ENCODE measurements at places on chromosomes 5 and 9.
A peak's percentile ranks its signal among the peaks of the same experiment; 100 is the strongest.

DNA sequence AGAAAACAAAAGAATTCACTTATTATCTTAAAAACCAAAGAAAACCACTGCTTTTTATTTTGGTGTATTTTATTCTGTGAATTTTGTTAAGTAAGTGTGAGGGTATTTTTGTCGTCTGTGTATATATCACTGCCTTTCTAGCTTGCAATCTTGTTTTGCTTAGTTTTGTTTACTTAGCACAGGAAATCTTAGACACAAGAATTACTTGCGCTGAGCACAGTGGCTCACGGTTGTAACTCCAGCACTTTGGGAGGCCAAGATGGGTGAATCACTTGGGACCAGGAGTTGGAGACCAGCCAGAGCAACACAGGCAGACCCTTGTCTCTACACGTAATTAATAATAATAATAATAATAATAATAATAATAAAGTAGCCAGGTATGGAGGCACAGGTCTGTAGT, 230.3 kb downstream of the PAPPA start:
- peak; percentile 34 for DNase-seq

GRCh38 chr5:162174358-162174974, 106.9 kb downstream of the GABRG2 start:
- DNase-seq = no peak

DNA sequence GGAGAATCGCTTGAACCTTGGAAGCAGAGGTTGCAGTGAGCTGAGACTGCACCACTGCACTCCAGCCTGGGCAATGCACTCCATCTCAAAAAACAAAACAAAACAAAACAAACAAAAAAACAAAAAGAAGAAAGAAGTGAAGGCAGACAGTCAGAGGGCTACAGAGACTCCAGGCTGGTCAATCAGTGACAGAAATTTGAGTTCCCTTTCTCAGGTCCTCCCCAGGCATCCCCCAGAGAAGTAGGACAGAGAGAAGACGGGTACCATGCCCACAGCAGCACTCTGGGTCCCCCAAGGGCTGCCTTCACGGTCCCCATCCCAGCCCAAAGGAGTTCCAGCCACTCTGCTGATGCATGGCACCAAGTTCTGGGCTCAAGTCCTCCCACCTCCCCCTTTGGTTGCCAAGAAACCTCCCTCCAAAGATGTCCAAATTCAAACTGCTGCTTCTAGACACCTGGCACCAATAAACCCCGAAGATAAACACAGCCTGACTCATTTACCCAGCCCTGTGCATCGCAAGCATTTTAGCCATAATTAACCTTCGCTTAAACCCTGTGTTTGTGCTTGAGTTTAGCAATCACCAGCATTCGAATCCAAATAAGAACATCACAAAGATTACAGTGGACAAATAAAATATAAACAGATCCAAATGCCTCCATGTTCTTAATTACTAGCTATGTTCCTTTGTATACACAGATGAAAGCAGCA, 24.0 kb downstream of the SEMA4D start:
- peak; percentile 97 for DNase-seq

DNA sequence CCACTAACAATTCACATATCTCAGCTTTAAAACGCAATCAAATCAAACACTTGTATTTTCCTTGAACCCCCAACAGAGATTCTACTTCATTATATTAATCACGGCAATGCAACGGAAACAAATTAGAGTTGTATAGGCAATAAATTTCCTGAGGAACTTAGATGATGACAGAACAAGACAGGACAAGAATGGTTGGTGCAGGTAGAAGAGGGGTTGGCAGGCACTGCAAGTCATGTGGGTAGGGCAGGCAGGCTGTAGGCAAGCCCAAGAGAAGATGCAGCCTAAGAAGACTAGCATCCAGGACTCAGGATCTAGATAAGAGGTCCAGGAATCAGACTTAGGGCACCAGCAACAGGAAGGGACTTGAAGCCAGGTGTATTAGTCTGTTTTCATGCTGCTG, 16.6 kb upstream of the FEM1C start:
- no peak for DNase-seq

Data from fibroblast of villous mesenchyme (primary cell).